Amygdala (tissue), 56 donors: ENCODE measurements at places on chromosomes 1 and 21.

DNA sequence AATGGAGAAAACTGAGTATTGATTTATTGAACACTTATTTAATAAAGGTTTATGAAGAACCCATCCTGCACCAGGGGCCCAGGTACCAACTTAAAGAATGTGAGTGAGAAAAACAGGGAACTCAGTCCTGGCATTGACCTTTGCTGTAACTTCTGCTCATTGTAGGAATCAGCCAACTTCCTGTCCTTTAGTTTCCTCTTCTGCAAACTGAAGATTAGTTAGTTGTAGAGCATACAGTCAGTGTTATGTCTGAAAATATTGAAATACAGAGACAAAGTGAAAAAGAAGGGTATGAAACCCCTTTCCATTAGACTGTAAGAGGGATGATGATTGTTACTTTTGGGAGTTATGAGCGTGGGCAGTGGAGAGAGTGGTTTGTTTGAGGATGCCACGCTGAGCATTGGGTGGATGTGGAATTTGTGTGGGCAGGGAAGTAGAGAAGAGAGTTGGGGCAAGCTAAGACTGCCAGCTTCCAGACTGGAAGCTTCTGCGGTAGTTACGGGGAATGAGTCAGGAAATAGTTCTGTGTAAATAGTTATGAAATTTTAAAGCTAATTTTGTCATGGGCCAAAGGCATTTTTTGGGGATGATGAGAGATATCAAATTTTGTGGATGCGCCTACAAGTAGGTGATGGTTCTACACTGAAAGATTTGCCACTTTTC lies 89.2 kb downstream of the GPR88 start:
- DNase-seq: no peak

DNA sequence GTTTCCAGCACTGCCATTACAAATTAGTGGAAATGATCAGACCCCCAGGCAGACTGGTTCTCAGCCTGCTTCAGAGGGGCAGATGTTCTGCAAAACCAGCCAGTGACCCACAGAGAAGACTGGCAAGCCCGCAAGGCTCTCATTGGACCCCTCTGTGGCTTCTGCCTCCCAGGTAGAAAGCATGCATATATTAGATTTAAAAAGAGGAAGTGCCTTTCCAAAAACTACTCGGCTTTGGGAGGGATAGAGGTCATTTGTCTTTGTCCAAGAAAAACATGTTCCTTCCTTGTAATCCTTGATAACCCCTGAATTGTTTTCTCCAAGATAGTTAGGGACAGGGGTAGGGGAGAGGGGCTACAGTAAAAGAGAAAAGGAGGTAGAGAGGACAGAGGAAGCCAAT lies 11.8 kb downstream of the HIVEP3 start:
- no peak for DNase-seq

DNA sequence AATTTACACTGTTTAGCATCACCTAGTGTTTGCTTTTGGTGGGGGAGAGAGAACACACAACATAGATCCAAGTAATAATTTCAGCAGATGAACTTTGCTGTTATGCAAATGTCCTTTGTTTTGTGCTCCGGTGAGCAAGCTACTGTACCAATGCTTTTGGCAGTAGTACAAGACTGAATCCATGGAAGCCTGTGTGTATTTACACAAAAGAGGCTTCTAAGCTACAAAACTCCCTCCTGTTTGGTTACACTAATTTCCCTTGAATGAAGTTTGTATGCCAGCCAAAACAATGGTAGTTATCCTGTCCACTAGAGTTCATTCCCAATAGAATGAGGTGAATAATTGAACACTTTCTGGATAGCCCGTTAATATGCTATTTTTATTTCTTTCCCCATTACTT lies 320.5 kb downstream of the KCTD3 start:
- no peak for DNase-seq

DNA sequence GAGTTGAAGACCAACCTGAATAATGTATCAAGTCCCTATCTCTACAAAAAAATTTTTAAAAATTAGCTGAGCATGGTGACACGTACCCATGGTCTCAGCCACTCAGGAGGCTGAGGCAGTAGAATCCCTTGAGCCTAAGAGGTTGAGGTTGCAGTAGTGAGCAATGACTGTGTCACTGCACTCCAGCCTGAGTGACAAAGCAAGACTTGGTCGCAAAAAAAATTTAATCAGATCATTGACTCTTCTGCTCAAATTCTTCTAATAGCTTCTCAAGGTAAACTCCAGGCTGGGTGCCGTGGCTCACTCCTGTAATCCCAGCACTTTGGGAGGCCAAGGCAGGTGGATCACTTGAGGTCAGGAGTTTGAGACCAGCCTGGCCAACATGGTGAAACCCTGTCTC lies 85.9 kb upstream of the PUM1 start:
- DNase-seq: no peak

GRCh38 chr1:233459470-233459945 lies 132.0 kb downstream of the MAP3K21 start:
- no peak for DNase-seq

DNA sequence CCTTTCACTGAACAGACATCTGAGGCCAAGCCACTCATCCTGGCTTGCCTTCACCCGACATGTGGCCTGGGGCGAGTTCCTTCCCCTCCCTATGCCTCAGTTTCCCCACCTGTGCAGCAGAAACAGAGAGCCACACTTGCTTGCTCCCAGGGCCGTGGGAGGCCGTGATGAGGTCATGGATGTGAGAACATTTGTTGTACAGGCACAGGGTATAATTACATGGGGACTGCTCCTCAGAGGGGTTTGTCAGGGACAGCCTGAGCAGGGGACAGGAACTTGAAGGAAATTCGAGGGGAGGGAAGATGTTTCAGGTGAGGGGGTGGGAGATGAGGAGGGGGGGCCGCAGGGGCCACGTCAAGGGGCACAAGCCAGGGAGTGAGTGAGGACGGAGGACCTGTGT lies 56.1 kb downstream of the ALPL start:
- no peak for DNase-seq

DNA sequence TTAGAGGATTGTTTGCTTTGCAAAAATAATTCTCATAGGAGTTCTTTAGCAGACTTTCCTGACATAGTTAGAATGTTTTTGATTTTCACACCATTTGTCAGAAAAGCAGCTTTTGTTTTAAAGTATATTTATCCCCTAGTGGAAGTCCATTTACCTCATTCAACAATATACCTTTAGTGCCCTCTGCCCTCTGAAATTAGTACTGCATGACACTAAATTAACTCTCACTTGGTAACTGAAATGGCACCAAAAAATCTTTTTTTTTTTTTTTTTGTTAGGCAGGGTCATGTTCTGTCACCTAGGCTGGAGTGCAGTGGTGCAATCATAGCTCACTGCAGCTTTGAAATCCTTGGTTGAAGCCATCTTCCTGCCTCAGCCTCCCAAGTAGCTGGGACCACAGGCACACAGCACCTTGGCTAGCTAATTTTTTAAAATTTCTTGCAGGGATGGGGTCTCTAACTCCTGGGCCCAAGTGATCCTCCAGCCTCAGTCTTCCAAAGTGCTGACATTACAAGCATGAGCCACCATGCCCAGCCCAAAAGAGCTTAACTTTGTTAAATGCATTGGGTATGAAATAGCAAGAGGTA lies 13.6 kb downstream of the LRRC42 start:
- DNase-seq: no peak

DNA sequence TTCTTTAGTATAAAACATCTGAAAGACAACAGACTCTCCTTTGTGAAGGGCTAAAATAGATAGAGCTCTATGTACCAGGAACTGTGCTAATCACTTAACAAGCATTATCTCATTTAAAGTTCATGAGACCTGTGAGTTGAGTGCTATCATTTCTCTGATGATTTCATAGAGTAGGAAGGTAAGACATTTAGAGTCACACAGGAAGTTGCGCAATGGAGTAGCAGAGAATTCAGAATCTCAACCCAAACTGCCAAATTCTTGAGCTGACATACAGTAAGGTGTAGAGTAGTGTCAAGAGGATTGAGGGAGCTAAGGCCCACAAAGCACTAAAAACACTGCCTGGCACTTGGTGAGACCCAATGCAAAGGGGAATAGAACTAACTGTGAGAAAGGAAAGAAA lies 384.3 kb downstream of the NTNG1 start:
- DNase-seq: no peak

DNA sequence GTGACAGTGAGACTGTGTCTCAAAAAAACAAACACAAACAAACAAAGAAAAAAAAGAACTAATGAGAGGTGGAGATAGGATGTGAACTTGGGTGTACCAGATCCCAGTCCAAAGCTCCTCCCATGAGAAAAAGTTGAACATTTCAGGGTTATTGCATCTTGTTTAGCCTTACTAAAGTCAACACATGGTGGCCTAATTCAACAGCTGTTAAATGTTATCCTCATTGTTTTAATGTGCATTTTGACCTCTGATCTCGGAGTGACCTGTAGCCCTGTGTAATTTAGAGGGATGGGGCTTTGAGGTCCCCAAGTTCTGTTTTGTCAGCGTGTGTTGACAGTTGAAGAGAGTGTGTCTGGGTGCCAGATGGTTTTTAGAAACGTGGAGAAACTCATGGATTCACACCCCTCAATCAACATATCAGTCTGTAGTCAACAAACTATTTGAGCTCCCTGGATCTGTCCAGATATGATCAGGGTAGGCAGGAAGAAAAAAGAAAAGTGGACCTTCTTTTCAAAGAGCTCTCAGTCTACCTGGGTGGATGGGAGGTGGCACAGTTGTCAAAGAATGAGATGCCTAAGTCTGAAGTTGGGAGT lies 34.7 kb downstream of the PTPRU start:
- DNase-seq: no peak

DNA sequence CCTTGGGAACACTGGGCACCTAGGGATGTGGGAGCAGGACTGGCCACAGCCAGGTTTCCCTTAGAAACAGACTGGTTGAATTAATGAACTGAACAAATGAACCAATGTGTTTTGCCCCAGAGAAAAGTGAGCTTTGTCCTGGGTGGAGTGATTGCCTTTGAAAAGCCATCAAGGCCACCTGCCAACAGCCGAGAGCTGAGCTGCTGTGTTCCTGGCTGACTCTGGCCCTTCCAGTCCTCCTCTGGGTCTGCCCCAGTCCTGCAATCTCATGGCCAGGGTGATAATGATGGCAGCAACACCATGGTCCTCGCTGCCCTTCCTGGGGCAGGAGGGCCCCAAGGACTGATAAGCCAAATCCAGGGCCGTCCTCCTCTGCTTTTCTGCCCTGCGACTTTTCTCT lies 18.2 kb upstream of the GJA9 start:
- no peak for DNase-seq

- no peak for DNase-seq
Observed at GRCh38 chr1:33860671-33861070, 3.2 kb upstream of the HMGB4 start.

DNA sequence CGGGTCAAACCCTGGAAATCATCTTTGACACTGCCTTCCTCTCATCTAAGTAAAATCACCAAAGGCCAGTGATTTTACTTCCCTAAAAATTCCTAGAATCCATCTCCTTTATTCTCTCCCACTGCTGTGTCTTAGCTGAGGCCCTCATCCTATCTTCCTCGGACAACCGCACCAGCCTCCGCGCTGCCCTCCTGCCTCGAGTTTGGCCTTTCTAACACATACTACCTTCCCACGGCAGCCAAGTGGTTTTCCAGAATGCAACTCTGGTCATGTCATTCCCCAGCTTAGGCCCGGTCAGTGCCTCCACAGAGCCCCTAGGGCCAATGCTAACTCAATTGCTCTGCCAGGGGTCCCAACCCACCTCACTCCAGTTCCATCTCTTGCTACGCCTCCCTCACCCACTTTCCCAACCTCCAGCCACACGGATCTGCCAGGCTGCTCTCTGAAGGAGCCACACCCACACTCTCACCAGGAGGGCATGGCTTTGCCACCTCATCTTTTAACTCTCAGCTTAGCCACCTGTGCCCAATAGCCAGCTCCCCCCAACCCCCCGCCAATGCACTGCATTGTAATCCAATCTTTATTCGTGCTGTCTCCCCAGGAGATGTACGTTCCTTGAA lies 6.8 kb downstream of the TMEM9 start:
- no peak for DNase-seq

GRCh38 chr1:67211589-67212563 lies 45.6 kb downstream of the IL23R start:
- DNase-seq: no peak

DNA sequence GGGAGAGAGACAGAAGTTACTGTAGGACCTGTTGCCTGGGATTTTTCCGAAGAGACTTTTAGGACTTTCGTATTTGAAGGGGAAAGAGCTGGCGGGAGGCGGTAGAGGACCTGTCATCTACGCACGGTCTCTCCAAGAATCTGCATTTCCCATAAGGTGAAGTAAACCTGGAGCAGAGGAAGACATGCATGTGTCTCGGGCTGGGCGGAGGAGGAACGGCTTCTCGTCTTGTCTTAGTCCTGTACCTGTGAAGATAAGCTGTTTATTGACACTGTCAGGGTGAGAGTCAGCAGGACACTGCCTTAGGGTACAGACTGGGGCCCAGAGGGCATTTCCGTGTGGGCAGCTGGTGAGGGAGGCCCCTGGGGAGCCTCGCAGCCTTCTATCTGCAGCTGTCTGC lies 123.4 kb upstream of the COL6A1 start:
- DNase-seq: no peak

DNA sequence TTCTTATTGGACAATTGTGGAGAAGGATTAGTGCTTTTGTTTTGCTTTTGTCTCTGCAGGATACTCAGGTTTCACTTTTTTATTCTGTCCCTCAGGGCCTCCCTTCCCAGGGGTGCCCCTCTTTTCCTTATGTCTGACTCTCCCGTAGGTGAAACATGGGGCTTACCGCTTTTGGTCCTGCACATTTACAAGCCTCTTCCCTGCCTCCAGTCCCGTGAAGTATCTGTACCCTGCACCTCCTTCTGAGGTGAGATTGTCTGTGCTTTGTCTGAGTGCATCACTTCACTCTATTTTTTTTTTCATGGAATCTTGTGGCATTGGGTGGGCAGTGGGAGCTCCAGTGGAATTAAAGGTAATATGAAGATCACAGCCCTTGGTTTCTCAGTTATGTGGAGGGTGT lies 758.1 kb upstream of the TPTE start:
- DNase-seq: no peak

DNA sequence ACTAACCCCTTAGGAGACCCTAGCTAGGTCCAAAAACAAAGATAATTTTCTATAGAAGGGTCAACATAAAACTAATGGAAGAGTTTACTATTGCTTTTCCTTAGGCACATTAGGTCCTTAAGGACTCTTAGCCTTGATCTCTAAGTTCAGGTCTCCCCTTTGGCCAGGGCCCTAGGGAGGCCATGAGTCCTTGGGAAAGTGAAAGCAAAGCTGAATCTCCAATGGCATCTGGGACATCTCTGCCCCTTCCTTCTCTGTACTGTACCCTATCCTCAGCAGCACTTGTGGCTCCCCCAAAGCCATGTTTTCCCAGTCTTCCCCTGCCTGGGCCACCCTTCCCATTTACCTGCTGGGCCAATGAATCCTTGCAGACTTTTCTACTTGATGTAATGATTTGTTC lies 14.3 kb downstream of the IER5 start:
- DNase-seq: no peak

- no peak for DNase-seq
Observed at GRCh38 chr1:33244809-33245186, 11.5 kb upstream of the ZNF362 start.

- no peak for DNase-seq
Observed at GRCh38 chr21:16421007-16421406, 691.2 kb downstream of the USP25 start.

GRCh38 chr21:44708213-44708865 lies 3.0 kb downstream of the TSPEAR start:
- DNase-seq: no peak
